CD8-positive, alpha-beta memory T cell (primary cell): ENCODE measurements at places on chromosomes 5 and 9.

DNA sequence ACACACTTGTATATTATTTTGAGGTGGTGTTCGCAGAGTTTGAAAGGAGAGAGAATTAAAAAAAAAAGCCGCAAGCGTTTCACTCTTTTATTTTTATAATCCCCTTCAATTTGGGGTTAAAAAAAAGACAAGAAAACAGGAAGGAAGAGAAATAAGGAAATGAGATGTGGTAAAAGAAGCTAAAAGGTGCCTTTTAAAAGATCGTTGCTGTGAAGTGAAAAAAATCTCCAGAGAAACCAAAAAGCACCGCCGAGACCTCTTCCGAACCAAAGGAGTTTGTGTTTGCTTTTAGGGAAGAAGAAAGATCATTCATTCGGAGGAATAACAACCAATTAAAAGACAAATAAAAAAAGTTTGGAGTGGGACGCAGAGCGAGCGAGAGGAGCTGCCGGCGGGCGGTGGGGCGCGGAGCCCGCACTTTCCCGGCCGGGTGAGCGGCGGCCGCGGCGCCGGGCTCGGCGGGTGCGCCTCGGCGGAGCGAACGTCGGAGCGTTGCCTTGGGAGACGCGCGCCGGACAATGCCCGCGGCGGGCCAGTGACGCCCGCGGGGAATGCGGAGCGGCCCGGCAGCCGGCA, 355 bp downstream of the TLE4 start:
- no peak for DNase-seq

DNA sequence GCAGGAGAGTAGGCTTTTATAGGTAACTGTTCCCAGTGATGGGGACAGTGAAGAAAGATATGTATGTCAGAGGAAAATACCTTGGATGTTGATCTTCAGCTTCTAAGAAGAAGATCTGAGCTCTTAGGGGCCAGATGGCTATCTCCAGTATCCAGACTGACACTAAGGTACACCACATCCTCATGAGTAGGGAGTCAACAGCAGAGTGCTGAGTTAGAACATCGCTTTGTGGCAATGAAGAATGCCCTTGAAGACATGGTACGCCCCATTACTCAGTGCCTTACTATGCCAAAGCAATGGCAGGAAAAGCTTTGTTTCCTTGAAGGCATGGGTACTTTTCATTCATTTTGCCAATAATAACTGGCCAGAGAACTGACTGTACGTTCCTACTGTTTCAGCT, 263.7 kb downstream of the CEMIP2 start:
- no peak for DNase-seq

- no peak for DNase-seq
These were observed 308.6 kb upstream of the RGMB start for GRCh38 chr5:98464737-98465330.

DNA sequence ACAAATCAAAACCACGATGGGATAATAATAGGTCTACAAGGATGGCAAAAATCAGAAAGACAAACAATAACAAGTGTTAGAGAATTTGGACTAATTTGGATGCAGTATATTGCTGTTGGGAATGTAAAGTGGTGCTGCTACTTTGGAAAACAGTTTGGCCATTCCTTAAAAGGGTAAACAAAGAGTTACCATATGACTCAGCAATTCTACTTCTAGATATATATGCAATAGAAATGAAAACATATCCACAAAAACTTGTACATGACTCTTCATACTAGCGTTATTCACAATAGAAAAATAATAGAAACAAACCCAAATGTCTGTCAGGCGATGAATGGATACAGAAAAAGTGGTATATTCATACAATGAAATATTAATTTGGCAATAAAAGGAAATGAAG, 58.3 kb downstream of the JAK2 start:
- no peak for DNase-seq

DNA sequence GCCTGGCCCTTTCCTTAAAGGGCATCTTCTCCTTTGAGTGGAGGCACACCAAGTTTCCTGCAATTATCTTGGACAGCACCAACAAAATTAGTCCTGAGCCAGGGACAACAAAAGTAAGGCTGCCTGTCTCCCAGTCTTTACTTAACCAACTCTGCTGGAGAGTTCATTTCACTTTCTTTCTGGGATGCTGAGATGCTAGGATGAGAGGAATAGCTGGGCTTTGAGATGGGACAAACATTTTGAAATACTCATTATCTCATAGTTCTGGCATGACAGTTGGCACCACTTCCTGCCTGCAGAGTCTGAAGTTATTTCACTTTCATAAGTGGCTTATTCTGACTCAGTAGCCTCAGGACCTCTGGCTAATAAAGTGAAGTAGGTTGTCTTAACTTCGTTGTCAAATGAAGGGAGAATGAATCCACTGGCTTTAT, 157.0 kb downstream of the C9orf152 start:
- DNase-seq, result no peak

- DNase-seq, result no peak
These were observed 31.3 kb downstream of the CPEB4 start for GRCh38 chr5:173919443-173919842.

DNA sequence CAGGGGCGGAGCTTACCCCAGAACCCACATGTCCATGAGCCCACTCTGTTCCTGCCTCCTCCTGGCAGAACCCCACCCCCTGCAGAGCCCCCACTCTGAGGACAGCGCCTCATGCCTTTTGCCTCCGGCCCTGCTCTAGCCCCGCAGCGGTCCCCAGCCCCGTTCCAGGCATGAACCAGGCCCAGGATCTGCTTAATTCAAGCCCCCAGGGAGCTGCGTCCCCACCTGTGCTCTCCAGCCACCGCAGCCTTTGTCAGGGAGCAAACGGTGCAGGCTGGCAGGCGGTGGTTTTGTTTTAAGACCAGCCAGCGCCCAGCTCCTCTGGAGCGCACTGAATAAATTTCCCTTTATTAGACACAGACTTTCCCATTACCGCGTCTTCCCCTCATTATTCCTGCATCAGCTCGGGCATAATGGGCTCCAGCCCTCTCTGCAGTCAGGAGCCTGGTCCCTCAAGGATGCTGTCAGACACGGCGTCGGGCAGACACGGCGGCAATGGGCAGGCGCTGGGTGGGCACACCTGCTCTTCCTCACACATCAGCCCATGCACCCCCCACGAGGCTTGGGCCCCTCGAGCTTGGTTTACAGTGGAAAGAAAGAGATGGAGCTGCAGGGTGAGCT, 137.6 kb downstream of the OLFM1 start:
- DNase-seq, result no peak

DNA sequence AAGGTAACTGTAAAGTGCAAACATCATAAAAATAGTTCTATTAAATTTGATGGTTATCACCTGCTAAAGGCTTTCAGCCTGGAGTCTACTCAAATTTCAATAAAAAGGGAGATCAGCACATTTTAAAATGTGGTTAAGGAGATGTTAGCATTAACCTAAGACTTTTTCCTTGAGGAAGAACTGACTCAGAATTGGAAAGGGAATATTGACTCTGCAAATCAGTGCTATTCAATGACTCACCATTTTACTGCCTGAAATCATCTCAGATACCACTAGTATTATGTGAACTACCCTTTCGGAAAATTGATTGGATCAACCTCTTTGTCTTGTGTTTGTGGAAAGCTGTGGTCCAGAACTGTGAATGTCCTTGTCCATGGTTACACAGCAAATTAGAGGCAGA, 113.3 kb downstream of the ADRB2 start:
- no peak for DNase-seq

GRCh38 chr5:140182803-140183367, 7.9 kb downstream of the CYSTM1 start:
- no peak for DNase-seq
